H1 (cell line): ENCODE measurements at places on chromosomes 3 and 15. TPM values are rescaled to one million over a fixed set of nuclear protein-coding genes. Genes with fewer than 3 reads are reported as not detected.

Gene HEMK1
- 9.6 and 9.7 TPM in 2 replicates for total RNA-seq

GRCh38 chr15:85745023-85745422, 49.7 kb downstream of the KLHL25 start:
- H3K4me3 ChIP-seq = no peak overlapping the region
- no peaks in the 10 kb centered on the region for H3K27me3 ChIP-seq
- no peak overlapping the region for H3K27ac ChIP-seq
- no peak for DNase-seq

GRCh38 chr3:53989451-53989850, 97.8 kb upstream of the SELENOK start:
- H3K4me1 ChIP-seq = no peaks in the 10 kb centered on the region
- no peak overlapping the region for H3K4me3 ChIP-seq
- H3K27me3 ChIP-seq = no peaks in the 10 kb centered on the region
- H3K36me3 ChIP-seq = no peaks in the 10 kb centered on the region

Gene SCAANT1
- not detected in 2 replicates for total RNA-seq

Gene WDR5B
- 2.7 and 3.5 TPM in 2 replicates for total RNA-seq

Gene MAPKAPK3
- 52.7 and 65.4 TPM in 2 replicates for total RNA-seq

DNA sequence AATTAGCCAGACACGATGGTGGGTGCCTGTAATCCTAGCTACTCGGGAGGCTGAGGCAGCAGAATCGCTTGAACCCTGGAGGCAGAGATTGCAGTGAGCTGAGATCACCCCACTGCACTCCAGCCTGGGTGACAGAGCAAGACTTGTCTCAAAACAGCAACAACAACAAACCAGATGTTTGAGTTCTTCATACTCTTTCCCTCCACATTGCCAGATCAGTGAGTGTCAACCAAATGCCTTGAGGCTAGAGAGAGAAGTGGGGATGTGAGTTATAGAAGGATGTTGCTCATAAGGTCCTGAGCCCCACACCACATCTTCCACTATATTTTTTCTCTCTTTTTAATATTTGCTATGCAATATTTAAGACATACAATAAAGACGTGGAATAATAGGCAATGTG, 19.8 kb downstream of the MAPKBP1 start:
- H3K4me3 ChIP-seq = no peak overlapping the region
- no peaks in the 10 kb centered on the region for H3K27me3 ChIP-seq
- DNase-seq = no peak
- no peak overlapping the region for H3K27ac ChIP-seq
- peaks cover 19% of the 10 kb centered on the region for H3K4me1 ChIP-seq

Gene MAP6D1
- 4.1 and 5.2 TPM in 2 replicates for total RNA-seq

DNA sequence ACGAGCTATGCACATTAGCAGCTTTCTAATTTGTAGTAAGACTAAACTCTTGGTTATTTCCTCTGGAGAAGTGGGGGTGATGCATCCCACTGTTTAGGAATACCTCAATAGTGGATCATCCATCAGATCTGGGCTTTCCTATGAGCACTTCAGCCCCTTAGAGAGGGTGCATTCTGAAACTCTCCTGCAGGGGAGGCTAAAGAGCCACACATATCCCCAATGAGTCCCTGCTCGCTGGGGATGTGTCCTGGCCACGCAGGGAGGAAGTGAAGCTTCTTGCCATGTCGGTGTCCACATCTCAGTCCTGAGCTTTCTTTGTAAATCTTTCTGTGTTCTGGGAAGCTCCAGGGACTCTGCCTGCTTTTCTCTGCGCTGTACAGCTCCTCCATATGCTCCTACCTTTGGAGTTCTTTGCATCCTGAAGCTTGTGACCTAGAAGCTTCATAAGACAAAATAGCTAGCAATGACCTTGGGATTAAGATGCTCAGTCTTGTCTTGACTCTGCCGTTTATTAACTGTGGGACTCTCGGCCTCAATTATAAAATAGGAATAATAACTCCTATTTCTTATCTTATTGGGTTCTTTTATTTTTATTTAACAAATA, 28.3 kb upstream of the MASP1 start:
- H3K36me3 ChIP-seq = no peaks in the 10 kb centered on the region
- H3K4me1 ChIP-seq = peaks cover 2% of the 10 kb centered on the region

- H3K36me3 ChIP-seq = no peaks in the 10 kb centered on the region
- no peak overlapping the region for H3K4me3 ChIP-seq
- DNase-seq = no peak
- no peaks in the 10 kb centered on the region for H3K4me1 ChIP-seq
- no peaks in the 10 kb centered on the region for H3K27me3 ChIP-seq
Observed at GRCh38 chr15:63586790-63587189, 10.4 kb upstream of the FBXL22 start.

Gene AADACL2
- total RNA-seq = not detected in 2 replicates

DNA sequence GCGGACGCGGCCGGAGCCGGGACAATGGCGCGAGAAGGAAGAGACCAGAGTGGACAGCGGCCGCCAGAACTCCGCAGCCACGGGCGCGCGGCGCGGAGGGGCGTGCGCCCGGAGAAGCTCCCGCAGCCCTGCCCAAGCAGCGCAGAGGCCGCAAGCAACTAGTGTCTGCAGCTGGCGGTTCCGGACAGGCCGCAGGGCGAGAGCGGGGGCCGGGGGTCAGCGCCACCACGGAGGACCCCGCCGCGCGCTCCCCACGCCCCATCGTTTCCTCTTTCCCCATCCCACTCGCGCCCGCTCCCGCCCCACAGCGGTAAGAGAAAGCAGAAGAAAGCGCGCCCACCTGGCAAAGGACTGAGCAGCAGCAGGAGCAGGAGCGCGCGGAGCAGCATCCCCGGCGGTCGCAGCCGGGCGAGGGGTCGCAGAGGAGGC, 440 bp downstream of the PRTG start:
- no peak overlapping the region for H3K27ac ChIP-seq
- no peak for DNase-seq
- no peaks in the 10 kb centered on the region; the same call in 1 of the 2 replicates for H3K4me1 ChIP-seq
- no peaks in the 10 kb centered on the region for H3K36me3 ChIP-seq
- H3K4me3 ChIP-seq = peak overlapping the region; percentile 34
- peaks cover 81% of the 10 kb centered on the region for H3K27me3 ChIP-seq

DNA sequence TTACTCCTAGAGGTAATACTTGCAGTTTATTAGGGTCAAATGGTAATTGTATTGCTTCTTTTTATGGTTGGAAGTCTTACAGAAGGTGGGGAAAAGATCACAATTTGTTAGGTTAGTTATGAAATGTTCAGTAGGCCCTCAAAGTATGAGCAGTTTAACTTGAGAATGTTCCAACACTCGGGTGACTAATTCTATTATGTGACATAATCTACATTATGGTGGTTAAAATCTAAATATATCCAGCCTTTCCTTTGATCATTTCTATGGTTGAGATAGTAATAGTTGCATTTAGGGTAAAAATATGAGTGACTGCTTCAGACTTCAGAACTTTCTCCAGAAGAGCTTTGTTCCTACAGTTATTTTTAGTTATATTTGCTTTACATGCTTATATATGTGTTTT, 19.6 kb upstream of the FBXO22 start:
- no peak overlapping the region for H3K27ac ChIP-seq
- H3K27me3 ChIP-seq = no peaks in the 10 kb centered on the region

DNA sequence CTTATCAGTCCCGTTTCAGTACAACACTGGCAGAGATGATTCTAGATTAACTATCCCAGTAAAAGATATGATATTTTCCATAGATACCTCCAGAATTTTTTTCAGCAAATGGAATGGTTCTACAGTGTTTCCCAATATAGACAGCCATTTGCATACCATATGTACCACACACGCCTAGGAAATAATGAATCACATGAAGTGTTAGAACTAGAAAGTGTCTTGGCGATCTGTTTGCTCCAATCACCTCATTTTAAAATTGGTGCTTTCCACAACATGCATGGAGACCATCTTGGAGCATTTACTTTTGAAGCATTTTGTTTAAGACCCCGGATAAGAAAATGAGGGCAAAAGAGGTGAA, 2.0 kb downstream of the C2CD4A start:
- no peak for DNase-seq
- no peak overlapping the region for H3K4me3 ChIP-seq
- no peak overlapping the region for H3K27ac ChIP-seq
- peaks cover 5% of the 10 kb centered on the region for H3K4me1 ChIP-seq
- H3K36me3 ChIP-seq = no peaks in the 10 kb centered on the region
- H3K27me3 ChIP-seq = peaks cover 15% of the 10 kb centered on the region

DNA sequence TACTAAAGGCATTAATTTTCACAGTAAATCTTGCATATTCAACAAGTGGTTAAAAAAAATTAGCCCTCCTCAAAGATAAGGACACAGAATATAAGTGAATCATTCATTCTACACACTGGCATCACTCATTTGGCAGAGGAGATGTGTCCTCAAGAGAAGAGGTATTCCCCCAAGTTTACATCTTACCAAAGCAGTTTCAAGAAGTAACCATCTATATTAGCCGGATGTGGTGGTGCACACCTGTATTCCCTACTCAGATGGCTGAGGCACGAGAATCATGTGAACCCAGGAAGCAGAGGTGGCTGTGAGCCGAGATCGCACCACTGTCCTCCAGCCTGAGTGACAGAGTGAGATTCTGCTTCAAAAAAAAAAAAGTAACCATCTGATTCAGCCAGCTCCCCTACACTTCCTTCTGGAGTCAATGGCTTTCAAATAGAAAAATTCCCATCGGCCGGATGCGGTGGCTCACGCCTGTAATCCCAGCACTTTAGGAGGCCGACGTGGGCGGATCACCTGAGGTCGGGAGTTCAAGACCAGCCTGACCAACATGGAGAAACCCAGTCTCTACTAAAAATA, 15.4 kb downstream of the RAF1 start:
- H3K27ac ChIP-seq = no peak overlapping the region
- DNase-seq = no peak
- no peaks in the 10 kb centered on the region for H3K27me3 ChIP-seq
- H3K4me1 ChIP-seq = no peaks in the 10 kb centered on the region
- no peak overlapping the region for H3K4me3 ChIP-seq
- H3K36me3 ChIP-seq = no peaks in the 10 kb centered on the region

DNA sequence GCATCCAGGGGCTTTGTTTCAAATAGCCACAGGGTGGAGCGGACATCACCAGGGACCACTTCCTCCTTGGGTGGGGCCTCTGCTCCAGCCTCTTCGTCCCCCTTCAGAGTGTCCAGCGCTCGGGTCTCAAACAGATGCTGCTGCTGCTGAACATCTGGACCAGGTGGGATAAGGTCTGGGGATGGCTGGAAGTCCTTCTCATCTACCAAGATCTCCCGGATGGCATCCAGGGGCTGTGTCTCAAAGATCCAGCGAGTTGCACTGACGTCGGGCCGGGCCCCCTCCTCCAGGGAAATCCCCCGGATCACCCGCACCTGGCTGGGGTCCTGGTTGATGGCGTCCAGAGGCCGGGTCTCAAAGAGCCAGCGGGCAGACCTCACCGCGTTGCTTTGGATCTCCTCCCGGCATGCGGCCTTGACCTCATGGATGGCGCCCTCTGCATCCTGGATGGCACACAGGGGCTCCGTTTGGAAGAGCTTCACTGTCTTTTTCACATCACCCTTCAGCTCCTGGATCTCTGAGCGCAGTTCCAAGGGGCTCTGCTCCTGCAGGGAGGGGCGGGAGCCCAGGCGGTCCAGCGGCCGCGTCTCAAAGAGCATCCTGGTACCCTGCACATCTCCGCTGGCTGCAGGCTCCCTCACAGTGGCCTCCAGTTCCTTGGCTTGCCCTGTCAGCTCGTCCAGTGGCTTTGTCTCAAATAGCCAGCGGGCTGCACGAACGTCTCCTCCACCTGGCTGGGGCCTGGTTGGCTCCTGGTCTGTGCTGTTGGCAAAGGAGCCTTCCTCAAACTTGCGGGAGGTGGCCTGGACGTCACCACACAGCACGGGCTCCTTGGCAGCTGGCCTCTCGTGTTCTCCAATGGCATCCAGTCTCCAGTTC, 3.9 kb downstream of the XIRP1 start:
- no peak for DNase-seq
- H3K4me1 ChIP-seq = no peaks in the 10 kb centered on the region
- no peaks in the 10 kb centered on the region for H3K36me3 ChIP-seq
- H3K27me3 ChIP-seq = no peaks in the 10 kb centered on the region

Gene TEX55
- not detected in 2 replicates for total RNA-seq

DNA sequence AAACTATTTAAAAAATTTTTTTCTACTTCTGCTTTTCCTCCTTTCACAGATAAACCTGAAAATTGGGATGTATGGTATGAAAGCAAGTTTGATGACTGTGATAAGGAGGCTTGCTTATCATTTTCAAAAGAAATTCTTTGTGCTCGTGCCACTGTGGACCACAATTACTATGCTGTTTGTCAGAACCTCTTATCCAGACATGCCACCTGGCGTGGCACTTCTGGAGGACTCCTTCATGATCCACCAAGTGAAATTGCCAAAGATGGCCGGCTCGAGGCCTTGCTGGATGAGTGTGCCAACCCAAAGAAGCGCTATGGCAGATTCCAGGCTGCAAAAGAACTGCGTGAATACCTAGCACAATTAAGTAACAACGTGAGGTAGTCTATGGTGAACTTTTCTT, 17.8 kb downstream of the DIPK2A start:
- DNase-seq = no peak
- H3K4me1 ChIP-seq = no peaks in the 10 kb centered on the region; the same call in 1 of the 2 replicates
- peaks cover 3% of the 10 kb centered on the region; the same call in 1 of the 2 replicates for H3K36me3 ChIP-seq

DNA sequence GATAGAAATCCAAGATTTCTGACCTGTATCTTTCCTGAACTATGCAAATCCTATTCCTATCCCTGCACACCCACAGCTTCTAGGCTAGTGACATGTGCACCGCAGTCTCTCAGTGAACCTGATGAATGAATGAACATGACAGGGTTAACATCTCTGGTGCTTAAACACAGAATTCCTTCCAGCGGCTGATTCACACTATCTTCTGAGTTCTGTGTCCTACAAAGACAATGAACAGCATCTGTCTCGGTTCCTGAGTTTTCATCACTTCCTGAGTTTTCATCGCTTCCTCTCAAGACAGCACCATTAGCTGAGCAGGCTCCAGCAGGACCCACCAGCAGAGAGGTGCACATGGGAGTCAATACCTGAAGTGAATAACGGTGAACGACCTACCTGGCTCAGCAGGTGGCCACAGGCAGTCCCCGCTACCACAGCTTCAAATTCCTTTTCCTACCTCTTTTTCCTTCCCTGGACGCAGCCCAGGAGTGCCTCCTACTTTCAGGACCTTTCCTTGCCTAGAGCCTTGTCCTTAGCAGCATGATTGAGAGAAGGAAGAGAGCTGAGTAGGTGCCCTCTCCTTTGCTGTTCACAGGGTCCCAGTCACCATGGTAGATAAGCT, 113.5 kb downstream of the IGF2BP2 start:
- H3K4me3 ChIP-seq = no peak overlapping the region
- peak; percentile 50 for DNase-seq
- H3K36me3 ChIP-seq = no peaks in the 10 kb centered on the region
- H3K27me3 ChIP-seq = no peaks in the 10 kb centered on the region
- peaks cover 8% of the 10 kb centered on the region for H3K4me1 ChIP-seq

GRCh38 chr3:195839260-195840010, 27.7 kb upstream of the MUC4 start:
- no peak overlapping the region for H3K4me3 ChIP-seq
- no peak overlapping the region for H3K27ac ChIP-seq
- no peaks in the 10 kb centered on the region for H3K36me3 ChIP-seq
- DNase-seq = no peak
- peaks cover 7% of the 10 kb centered on the region for H3K4me1 ChIP-seq
- no peaks in the 10 kb centered on the region for H3K27me3 ChIP-seq

Gene EIF5A2
- total RNA-seq = 13.8 and 15.0 TPM in 2 replicates

DNA sequence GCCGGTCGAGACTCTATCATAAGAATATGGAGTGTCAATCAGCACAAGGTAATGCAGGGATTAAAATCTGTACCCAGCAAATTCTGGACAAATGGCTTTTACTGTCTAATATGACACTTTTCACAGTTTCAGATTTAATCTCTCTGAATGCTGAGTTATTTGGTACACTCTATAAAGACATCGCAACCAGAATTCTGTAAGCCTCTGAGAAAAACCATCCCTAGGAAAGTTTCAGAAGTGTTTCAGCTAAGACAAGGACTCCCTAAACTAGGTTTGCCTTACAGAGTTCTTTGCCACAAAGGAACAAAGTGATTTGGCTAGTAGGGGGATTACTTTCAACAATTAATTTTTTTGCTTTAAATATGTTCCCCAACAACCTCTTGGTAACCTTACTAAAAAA, 11.3 kb downstream of the WDR48 start:
- no peaks in the 10 kb centered on the region for H3K27me3 ChIP-seq
- H3K36me3 ChIP-seq = no peaks in the 10 kb centered on the region; the same call in 1 of the 2 replicates
- no peak overlapping the region for H3K27ac ChIP-seq
- no peak for DNase-seq
